ENCODE measurements at places on chromosomes 3 and 15.

GRCh38 chr3:5485427-5485826, 297.9 kb downstream of the EDEM1 start:
- DNase-seq: no peak

DNA sequence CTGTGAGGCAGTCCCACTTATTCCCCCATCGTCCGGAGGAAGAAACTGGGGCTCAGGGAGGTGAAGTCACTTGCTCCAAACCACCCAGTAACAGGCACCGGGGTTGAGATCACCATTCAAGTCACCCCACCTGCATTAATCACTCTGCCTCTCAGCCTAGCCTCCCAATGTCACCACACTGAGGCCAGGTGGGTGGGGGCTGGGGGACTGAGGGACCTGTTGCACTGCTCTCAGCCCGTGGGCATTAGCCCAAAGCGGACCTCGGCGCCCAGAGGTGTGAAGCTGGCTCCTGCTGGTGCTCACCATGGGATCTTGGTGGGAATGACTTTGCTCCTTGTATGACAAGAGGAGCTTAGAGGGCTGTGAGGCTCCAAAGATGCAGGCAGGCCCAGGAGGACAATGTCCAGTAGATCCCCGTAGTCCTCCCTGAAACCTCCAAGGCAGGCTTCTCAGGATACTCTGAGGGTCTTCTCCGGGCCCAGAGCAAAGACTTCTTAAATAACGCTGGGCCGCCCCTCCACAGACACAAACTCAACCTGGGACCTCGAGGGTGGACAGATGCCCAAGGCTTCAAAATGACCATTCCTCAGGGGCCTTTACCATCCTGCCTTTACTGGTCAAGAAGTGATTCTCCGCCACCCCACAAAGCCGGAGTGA, 1.7 kb downstream of the NT5DC2 start:
- DNase-seq: peak; percentile 18

DNA sequence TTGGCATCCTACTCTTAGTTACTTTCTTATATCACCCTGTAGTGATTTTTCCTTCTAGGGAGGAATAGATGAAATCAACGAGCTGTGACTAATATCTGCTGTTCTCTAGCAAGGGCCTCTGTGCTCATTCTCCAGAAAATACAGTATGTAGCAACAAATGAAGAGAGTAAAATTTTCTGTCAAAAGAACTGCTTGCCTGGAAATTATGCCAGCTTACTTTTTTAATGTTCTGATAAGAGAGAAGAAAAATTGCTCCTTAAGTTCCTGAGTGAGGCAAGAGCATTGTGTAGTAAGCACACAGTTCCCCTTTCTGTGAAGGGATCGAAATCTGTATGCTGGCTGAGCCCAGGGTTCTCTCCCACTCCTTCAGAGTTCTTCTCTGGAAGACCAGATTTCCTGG, 51.4 kb upstream of the GK5 start:
- no peak for DNase-seq

- no peak for DNase-seq
Observed at GRCh38 chr3:52175416-52176179, 21.4 kb upstream of the POC1A start.

DNA sequence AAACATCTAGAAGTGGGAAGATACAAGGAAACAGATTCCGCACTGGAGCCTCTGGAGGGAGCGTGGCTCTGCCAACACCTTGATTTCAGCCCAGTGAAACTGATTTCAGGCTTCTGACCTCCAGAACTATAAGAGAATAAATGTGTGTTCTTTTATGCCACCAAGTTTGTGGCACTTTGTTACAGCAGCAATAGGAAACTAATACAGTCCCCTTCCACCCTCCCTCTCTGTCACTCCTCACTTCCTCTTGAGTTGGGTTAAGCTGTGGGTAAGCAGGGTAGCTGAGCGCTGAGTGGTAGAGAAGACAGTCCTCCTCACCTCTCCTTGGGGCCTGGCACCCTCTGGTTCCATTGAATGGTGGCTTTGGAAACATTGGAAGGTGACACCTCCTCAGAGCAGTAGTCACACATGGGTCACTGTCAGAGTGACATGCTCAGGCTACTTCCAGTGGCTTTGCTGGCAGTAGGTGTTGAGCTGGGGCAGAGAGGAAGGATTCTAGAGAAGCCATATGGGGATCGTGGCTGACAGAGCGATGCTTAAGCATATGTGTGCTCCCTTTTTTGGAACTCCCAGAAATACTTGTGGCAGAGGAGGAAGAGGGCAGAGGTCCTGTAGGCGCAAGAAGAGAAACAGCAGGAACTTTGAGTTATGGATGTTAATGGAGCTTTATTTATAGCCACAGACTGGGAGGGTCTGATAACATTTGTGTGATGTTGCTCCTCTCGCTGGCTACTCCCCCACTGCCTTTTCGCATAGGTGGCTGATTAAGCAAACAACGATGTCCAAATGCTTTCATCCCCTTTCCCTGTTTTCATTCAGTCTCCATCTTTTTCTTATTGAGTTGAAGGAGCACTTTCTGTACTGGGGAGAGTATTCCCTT, 14.8 kb upstream of the HCN4 start:
- no peak for DNase-seq

GRCh38 chr3:55819005-55819404, 331.9 kb upstream of the WNT5A start:
- no peak for DNase-seq

DNA sequence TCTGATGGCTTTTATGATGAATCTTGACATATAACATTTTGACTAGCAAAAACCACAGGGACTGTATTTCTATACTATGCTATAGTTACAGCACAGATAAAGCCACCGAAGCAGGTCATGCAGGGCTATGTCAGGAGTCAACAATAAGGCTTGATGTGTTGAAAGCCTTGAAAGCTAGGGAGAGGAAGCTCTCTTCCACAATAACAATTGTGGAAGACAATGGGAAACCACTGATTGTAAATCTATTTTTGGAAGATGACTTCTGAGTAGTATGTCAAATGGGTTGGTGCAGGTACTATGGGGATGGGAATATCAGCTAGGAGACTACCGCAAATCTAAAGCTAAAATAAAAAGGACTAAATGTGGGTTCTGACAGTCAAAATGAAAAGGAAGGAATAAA, 4.0 kb upstream of the AQR start:
- DNase-seq: no peak

- no peak for DNase-seq
Observed at GRCh38 chr3:167743799-167744198, 8.3 kb downstream of the SERPINI1 start.
